ENCODE measurements at places on chromosomes 6 and 20.
A peak's percentile ranks its signal among the peaks of the same experiment; 100 is the strongest.

GRCh38 chr20:23036371-23036770 lies 1.3 kb downstream of the SSTR4 start:
- DNase-seq = no peak

GRCh38 chr20:47392015-47392720 lies 35.7 kb upstream of the ZMYND8 start:
- no peak for DNase-seq

- no peak for DNase-seq
Observed at GRCh38 chr6:35216851-35217811, 3.4 kb downstream of the SCUBE3 start.

DNA sequence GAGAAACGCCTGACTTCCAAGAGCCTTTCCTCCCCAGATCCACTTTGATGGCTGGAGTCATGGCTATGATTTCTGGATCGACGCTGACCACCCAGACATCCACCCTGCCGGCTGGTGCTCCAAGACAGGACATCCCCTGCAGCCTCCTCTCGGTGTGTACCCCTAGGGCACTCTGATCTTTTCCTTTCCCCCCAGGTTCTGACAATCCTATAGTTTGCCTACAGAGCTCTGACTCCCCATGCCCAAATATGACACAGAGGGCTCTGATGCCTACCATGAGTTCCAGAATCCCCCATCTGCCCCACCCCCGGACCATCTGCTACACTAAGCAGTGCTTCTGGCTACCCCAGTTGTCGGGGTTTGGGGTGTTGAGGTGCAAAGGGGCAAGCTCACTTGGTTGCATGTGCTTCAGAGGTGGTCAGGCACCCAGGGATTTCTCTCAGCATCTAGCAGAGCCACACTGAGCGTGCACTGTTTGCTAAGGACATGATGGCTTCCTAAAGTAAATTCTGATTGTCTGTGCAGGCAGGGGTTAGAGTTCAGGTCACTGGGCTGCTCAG lies 24.0 kb upstream of the SGK2 start:
- no peak for DNase-seq

DNA sequence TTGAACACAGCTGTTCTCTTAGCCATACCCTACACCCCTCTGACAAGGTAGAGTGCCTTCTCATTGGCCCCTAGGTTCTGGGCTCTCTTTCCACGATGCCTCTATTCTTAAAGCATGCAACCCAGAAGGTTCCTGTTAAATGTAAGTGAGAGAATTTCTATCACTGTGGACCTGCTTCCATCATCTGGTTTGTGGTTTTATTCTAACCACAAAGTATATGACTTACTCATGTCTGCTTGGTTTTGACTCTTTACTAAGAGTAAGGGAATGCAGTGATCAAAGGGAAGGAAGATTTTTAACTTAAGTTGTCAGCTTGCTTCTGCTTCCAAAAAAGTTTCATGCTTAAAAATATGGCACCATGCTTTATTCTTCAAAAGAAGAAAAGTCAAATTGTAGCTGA lies 80.2 kb downstream of the ANKEF1 start:
- DNase-seq = no peak

GRCh38 chr20:32201977-32202363 lies 5.6 kb downstream of the PLAGL2 start:
- DNase-seq = no peak

GRCh38 chr6:128882991-128883611 lies at the start of gene LAMA2:
Gene LAMA2, plus strand, starts transcription at chr6:128883138. Its CDS starts 108 bp downstream, at chr6:128883246.
- peak; percentile 15 for DNase-seq

DNA sequence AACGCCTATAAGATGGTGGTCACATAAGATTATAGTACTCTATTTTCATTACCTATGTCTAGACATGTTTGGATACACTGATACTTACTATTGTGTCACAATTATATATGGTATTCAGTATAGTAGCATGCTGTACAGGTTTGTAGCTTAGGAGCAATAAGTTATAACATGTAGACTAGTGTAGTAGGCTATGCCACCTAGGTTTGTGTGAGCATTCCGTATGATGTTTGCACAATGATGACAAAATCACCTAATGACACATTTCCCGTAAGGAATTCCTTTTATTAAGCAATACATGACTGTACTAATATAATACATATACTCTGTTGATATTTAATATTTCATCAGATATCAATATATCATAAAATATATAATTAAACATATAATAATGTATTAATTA lies 540.7 kb downstream of the BMP2 start:
- DNase-seq = no peak

DNA sequence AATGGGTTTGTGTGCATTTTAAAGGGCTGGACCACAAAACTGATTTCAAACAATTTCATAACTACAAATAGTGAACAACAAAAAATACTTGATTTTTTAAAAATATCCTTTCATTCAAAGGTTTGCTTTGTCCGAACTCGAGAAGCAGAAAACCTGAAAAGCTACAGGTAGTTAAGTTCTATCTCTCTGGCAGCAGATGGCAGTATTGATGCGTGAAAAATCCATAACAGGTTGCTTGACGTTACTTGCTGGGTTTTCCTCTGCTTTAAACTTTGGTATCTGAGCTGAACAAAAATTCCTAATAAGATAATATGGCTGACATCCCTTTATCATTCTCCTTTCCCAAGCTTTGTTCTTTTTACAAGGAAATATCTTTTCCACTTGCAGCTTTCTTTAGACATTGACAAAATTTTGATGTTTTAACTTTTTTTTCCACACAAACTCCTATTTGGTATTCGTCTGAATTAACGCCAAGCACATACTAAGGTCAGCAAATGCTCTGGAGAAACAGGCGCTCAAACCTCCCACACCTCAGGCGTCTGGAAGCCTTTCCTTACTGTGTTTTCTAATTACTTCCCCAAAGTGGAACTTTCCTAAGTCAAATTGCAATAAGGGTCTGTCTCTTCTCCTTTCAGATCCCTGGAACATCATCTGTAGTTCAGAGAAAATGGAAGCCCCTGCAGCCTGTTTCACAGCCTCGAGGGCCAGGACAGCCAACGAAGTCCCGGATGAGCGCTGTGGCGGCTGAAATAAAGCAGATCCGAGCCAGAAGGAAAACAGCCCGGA lies 50.3 kb upstream of the GFRAL start:
- no peak for DNase-seq

DNA sequence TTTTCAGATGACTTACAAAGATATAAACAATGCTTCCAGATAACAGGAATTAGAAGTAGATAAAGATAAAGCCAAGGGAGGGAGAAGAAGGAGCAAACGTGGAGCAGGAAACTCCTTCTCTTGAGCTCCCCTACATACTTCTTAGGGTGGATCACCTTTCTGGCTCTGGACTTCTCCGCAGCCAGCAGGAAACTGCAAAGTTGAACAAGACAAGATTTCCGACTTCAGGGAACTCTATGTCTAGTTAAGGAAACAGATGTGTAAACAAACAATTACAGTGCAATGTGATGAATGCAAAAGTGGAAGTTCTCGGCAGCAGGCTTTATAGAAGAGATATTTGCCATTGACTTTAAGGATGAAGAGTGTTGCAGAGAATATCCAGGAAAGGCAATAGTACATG lies 134.0 kb upstream of the MARCKS start:
- DNase-seq = no peak

DNA sequence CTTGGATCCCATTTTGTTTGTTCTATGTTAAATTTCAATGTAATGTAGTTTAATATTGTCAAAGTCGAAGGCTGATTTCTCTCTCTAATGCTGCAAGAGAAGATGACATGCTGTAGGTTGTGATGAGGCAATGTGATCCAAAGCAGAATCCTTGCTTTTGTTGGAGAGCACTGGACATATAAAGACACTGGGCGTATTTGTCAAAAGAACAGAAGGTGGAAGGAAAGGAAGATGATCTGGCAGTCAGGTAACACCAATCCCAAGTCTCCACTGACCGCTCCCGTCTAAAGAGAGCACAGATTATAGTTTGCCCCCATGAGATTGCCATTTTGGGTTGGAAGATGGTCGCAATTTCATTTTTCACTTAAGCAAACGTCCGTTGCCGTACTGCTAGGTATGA lies 935 bp upstream of the RFX6 start:
- no peak for DNase-seq

DNA sequence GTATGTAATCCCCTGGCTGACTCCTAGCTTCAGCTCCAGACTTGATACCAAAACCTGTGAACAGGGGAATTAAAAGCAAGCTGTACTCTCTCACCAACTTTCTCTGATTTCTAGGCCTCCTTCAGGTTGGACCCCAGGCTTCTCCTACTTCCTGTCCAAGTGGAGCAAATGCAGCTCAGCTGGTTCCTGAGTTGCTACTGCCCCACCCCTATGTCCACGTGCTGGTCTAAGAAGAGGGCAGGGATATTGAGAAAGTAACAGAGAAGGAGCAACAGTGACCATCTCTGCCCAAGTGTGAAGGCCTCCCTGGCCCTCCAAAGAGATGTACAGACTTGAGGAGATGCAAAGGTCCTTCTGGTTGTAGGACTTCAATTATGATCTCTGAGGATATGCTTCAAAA lies 188.3 kb upstream of the MCHR2 start:
- DNase-seq = no peak

DNA sequence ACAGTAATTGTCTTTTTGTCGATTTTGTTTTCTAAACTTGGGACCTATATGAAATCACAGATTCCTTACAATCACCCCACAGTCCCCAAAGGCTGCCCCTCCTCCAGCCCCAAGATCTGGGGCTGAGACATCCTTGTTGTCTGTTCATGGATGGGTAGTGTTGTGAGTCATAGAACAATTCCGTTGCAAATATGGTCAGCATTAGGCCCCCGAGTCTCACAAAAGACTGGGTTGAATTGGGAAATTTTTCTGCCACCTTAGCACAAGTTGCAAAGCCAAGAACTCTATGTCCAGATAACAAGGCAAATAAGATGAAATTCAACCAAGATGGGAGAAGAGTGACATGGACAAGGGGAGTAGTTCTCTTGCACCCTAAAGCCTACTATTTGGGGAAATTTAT lies 10.5 kb upstream of the TAB2 start:
- no peak for DNase-seq

GRCh38 chr6:111709615-111710398 lies 104.1 kb upstream of the TRAF3IP2 start:
- DNase-seq = no peak

- no peak for DNase-seq
Observed at GRCh38 chr6:139027620-139028182, 844 bp upstream of the ABRACL start.

DNA sequence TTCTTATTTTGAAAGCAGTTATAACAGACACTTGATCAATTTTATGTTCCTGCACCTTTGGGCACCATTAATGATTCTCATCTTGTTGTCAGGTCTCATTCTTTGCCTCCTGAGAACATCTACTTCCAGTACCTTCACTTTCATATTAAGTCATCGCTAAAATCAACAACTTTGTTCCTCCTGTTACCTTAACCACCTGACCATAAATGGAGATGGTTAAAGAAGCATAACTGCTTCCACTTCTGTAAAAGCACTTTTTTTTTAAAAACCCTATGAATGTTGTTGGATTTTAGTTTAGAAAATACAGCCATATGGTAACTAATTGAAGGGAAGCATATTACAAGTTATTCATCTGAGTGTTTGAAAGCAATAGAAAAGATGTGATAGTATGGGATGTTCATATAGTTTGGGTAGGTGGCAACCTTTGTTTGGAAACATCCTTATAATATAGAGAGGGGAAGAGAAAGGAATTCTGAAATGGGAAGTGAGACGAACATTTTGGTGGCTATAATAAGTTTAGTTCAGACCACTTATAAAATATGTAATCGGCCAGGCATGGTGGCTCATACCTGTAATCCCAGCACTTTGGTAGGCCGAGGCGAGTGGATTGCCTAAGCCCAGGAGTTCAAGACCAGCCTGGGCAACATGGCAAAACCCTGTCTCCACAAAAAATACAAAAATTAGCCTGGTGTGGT lies 53.9 kb downstream of the AFG1L start:
- no peak for DNase-seq

GRCh38 chr6:30611150-30611855 lies 5.7 kb downstream of the PPP1R10 start:
- DNase-seq = no peak
